ENCODE measurements at places on chromosomes 3 and 15.

- no peak for DNase-seq
Observed at GRCh38 chr15:85116925-85117646, 135.4 kb downstream of the PDE8A start.

- DNase-seq: no peak
Observed at GRCh38 chr3:134018850-134019249, 10.9 kb downstream of the SLCO2A1 start.

DNA sequence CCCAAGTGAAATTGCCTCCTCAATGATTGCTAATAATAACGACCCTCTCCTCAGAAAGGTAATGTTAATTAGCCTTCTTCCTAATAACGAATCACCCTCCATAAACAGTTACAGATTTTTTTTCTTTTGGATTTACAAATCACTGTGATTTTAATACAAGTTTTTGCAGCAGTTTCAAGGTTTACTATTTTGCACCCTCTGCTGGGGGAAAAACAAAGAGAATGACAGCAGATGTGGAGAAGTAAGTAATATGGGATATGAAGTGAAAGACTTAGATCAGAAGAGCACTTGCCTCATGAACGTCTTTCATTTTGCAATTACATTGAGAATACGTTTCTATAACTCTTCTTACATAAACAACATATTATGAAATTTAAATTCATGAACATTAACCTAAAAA is 16.1 kb upstream of the CNTN3 start:
- no peak for DNase-seq

- DNase-seq: peak; percentile 8
Observed at GRCh38 chr3:85571835-85572234, 613.0 kb downstream of the CADM2 start.

GRCh38 chr15:66578286-66578875 is 12.6 kb upstream of the LCTL start:
- peak; percentile 38 for DNase-seq

DNA sequence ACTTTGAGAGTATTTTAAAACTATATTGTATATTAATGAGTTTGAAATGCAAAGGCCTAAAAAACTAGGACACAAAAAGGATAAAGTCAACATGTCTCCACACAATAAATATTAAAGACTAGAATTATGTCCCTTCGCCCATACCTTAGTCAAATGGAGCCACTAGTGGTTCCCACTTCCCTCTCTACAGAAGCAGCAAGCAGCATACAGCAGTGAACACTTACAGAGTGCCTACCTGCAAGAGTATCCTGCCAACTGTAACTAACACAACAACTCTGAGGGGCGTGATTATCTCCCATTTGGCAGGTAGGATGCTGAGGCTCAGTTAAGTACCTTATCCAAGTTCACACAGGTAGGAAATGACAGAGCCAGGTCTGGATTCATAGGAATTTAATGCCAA is 17.2 kb downstream of the DYNC1LI1 start:
- DNase-seq: no peak

Measured in AML-193 (cell line).